ENCODE measurements at places on chromosomes 11 and 22.
A peak's percentile ranks its signal among the peaks of the same experiment; 100 is the strongest.

GRCh38 chr11:118232659-118233058 is 7.8 kb upstream of the JAML start:
- no peak for DNase-seq

DNA sequence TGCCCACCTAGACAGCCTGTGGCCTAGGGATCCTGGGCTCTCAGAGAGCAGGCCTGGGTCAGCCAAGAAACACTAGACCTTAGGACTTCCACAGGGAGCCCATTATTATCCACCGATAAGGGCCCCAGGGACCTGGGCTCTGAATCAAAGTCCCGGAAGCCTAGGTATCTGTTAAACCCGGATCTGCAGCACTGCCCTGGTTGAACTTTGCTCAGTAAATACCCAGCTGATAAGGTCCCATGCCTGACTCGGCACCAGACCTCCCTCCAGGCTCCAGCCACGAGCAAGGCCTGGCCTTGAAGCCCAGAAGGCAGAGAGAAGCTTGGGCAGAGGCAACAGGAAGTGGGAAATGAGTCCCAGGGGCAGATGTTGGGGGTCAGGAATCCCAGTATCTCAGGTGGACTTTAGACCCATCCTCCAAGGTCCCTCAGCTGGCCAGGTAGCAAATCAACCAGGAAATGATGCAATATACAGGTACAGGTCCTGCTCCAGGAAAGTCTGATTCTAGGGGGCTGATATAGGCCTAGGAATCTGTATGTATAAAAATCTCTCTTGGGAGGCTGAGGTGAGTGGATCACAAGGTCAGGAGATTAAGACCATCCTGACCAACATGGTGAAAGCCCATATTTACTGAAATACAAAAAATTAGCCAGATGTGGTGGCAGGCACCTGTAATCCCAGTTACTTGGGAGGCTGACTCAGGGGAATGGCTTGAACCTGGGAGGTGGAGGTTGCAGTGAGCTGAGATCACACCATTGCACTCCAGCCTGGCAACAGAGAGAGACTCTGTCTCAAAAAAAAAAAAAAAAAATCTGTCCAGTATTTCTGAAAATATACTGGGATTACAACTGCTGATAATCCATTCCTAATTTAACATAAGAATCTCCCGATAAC is 18.7 kb downstream of the POU2AF1 start:
- DNase-seq, result no peak

DNA sequence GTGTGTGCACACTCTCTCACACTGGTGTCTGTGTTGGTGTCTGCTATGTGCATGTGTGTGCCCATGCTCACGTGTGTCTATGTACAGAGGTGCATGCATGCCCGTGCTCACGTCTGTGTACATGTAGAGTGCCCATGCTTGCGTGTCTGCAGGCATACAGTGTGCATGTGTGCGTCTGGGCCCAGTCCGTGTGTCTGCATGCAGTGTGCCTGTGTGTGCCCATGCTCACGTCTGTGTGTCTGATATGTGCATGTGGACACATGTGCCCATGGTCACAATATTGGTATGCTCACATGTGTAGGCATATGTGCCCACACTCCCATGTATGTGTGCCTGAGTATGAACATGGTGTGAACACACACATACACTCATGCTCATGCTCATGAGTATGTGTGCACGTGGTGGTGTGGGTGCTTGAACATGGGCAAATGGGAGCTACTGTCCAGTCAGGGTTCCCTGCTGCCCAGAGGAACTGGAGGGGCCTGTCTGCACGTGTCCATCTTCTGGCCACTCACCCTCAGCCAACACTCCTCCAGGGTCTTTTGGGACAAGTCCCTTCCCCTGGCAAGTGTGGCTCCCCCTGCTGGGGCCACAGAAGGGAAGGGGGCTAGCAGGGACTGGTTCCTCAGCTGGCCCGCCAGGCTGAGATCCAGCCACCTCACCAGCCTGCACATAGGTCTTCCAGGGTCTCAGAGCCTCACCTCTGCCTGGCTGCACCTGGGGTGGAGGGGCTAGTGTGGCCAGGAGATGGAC is 7.3 kb upstream of the TBX1 start:
- no peak for DNase-seq

DNA sequence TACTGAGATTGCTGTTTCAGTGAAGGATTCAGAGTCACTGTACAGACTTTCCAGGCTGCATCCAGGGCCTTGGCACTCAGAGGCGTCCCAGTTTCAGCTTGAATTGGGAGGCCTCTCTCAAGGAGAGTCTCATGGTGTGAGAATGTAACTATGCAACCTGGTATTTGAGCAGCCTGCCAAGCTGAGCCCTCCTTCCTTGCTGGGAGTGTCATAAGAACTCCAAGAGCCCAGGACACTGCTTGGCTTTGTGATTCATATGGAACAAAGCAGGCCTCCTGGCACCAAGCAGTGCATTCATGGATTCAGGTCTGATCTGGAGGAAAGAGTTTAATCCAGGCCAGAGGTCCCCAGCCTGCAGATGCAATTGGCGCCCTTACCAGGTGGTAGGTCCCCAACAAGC is 171.7 kb downstream of the DBX1 start:
- peak; percentile 91 for DNase-seq

GRCh38 chr22:49992921-49993648 is 19.5 kb downstream of the IL17REL start:
- peak; percentile 68 for DNase-seq

DNA sequence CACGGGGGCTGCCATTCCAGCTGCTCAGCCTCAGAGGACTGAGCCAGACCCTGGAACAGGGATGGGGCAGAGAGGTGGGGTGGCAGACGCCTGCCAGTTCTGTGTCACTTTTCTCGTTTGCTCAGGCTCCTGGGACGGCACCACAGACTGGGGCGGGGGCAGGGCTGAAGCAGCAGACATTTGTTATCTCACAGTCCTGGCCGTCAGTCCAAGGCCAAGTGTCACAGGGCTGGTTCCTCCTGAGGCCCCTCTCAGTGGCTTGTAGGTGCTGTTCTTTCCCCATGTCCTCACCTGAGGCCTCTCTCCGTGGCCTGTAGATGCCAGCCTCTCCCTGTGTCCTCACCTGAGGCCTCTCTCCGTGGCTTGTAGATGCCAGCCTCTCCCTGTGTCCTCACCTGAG is 24.7 kb downstream of the TPCN2 start:
- DNase-seq, result no peak

DNA sequence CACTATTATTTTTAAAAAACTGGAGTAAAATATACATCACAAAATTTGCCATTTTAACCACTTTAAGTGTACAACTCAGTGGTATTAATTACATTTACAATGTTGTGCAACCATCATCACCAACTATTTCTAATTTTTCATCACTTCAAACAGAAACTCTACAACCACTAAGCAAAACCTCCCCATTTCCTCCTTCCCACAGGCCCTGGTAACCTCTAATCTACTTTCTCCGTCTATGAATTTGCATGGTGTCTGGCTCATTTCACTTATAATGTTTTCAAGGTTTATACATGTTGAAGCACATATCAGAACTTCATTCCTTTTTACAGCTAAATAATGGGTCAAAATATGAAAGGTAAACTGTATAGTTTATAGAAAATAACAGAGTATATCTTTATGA is 24.4 kb downstream of the DDI1 start:
- DNase-seq, result no peak

DNA sequence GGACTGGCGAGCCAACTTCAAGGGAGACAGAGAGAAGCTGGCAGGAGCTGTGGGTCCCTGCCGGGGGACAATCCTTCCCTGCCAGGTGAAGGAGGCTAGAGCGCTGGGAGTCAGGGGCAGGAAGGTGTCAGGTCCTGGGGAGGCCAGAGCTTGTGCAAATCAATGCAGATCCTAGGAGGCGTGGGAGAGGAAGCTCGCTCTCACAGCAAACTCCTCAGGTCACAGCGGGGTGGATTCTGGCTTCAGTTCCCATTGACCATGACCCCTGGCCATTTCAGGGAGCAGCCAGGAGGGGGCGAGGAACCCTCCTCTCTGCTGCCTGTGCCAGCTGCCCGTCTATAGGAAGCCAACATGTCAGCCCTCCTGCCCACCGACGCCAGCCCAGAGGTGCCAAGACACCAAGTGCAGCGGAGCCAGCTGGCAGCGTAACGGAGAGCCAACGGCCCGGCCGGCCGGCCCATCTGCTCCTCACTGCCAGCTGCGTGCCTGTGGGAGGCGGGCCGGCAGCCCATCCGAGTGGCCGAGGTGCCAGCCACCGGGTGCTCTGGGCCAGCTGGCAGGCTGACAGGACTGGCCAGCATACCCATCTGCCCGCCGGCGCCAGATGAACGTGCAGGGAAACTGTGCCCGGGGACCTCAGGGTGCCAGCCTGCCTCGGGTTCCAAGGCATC is 374.8 kb downstream of the MIAT start:
- DNase-seq, result peak; percentile 2

GRCh38 chr11:17673951-17674350 is 45.4 kb upstream of the MYOD1 start:
- peak; percentile 28 for DNase-seq

GRCh38 chr11:58654908-58655296 is 32.4 kb downstream of the CNTF start:
- DNase-seq, result no peak

- peak; percentile 55 for DNase-seq
Observed at GRCh38 chr11:62054484-62055121, 69.2 kb upstream of the INCENP start.

Data from EH (cell line).